ENCODE measurements at places on chromosomes 3 and 15.

GRCh38 chr3:108404368-108404767 lies 106.0 kb downstream of the MYH15 start:
- DNase-seq, result no peak

DNA sequence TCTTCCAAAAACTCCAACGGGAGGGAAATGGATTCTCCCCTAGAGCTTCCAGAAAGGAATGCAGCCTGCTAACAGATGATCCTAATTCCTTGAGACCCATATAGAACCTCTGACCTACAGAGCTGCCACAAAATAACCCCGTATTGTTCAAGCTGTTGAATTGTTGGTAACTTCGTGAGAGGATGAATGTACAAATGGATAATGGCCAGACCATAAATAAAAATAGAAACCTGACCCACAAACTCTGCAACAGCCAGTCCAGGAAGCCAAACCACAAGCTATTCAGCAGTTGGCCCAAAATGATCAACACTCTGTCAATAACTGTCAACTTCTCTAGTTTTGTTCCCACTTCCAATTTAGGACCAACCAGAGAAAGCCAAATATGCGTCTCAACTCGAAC lies 414.0 kb upstream of the ZNF717 start:
- no peak for DNase-seq

DNA sequence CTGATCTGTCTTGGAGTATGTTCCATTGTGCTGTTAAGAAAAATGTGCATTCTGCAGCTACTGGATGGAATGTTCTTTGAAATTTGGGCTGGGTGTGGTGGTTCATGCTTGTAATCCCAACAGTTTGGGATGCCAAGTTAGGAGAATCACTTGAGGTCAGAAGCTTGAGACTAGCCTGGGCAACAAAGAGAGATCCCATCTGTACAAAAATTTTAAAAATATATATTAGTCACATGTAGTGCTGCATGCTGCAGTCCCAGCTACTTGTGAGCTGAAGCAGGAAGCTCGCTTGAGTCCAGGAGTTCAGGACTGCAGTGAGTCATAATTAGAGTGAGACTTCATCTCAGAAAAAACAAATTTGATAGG lies 62.8 kb upstream of the PLSCR4 start:
- DNase-seq, result no peak

GRCh38 chr3:13539671-13540070 lies 9.3 kb upstream of the FBLN2 start:
- no peak for DNase-seq

DNA sequence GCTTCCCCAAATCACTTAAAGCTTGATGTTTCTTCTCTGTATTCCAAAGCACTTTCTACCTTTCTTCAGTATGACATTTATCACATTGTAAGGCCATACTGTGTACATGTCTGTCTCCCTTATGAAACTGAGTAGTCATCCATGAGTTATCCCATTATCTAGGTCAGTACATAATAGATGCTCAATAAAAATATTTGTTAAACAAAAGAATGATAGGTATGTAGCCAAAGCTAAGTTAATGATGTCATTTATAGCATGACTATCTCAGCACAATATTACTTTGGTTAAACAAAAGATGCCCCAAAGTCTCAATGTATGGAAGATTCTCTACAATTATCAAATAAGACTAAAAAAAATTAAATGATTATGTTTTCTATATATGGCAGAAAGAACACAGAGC lies 3.1 kb upstream of the TMCO5A start:
- DNase-seq, result no peak

GRCh38 chr3:185717121-185717520 lies 107.7 kb downstream of the IGF2BP2 start:
- no peak for DNase-seq

- no peak for DNase-seq
Observed at GRCh38 chr3:71997066-71997653, 212.2 kb upstream of the PROK2 start.

- no peak for DNase-seq
Observed at GRCh38 chr15:79190093-79190492, 92.4 kb upstream of the ANKRD34C start.

DNA sequence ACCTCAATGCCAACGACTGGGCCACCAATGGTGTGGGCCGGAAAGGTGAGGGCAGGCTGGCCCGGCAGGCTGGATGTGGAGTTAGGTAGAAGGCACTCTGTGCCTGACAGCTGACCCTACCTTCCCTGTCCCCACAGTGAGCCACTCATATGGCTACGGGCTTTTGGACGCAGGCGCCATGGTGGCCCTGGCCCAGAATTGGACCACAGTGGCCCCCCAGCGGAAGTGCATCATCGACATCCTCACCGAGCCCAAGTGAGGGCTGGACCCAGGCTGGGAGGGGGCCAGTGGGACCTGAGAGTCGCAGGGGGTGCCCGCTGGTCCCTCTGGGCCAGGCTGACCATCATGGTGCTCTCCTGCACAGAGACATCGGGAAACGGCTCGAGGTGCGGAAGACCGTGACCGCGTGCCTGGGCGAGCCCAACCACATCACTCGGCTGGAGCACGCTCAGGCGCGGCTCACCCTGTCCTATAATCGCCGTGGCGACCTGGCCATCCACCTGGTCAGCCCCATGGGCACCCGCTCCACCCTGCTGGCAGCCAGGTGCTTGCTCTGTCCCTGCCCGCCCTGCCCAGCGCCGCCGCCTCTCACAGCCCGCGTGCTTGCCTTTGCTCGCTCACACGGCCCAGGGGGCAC lies 4.5 kb upstream of the FES start:
- no peak for DNase-seq

DNA sequence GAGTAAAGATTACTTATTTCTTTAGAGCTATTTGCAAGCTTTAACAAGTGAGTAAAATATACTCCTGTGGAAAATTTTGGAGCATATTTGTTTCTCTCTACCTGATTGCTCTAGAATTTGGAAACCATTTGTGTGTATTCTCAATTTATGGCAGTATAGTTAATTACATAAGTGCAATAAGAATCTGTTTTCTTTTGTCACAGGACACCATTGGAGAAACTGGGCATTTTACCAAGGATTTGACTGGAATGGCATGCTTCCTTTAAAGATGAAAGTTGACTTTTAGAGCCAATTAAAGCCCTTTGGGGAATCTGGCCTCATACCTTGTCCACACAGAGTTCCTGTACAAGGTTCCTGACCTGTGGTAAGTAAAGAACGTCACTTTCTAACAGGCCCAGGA lies 38.4 kb downstream of the PAQR5 start:
- DNase-seq, result no peak

DNA sequence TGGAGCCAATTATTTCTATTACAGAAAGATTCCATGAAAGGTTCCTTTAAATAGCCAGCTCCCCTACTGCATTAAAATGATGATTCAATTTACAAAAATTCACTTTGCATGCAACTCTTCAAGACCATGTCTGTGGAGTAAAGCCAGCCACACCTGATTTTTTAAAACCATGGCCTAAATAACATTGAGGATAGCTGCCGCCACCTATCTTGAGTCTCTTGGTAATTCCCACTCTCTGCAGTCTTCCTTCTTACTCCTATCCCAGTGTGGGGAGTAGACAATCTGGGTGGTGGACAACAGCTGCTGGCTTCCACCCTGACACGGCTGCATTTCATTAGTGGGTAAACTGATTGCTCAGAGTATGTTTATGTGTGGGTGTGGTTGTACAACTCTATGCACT lies 10.7 kb downstream of the LRTM1 start:
- no peak for DNase-seq

DNA sequence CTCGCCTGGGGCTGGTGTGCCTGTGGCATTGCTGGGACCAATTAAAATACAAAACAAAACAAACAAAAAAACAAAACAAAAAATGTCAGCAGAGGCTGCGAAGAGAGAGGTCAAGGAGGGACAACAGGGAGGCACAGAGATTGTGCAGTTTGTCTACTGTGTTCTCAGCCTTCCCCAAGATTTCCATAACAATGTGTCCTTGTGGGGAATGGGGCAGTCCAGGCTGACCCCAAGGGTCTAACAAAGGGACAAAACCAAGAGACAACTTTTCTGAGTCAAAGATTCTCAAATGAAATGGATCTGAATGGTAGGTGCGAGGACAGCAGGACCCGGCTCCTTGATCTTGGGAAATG lies 46.4 kb upstream of the TRPM1 start:
- no peak for DNase-seq

GRCh38 chr15:91992945-91993344 lies 139.4 kb downstream of the SLCO3A1 start:
- no peak for DNase-seq

DNA sequence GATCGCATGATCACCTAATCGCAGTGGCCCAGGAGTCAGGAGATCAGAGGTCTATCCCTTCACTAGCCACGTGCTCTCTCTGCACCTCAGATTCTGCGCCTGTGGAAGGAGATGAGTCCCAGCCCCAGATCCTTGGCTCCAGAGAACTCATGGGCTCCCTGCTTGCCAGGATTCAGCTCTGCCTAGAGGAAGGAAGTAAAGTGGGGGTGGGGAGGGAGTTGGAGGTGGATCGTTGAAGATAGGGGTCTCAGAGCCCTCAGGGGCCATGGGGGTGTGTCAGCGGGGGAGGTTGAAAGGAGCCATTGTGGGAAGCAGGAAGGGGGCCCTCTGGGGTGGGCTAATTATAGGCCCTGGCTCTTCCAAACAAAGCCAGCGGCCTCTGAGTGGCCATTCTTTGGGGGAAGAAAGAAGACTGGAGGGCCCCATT lies 11.3 kb upstream of the STRA6 start:
- DNase-seq, result no peak

GRCh38 chr3:49661281-49661680 lies 12.9 kb upstream of the APEH start:
- DNase-seq, result no peak

DNA sequence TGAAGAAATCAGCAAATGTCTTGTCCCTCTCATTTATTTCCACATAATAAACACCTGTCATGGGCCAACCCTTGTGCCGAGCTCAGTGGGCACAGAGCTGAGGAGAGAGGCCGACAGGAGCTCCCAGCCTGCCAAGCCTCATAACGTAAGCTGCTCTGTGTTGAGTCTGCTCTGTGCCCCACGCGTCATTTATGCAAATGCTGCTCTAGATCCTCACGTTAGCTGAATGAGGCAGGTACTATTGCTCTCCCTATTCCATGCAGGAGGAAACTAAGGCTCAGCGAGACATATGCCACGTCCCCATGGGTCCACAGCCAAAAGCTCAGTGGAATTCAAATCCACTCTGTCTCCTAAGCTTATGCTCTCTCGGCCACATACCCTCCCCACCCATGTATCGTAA lies 41.5 kb downstream of the EFCAB12 start:
- DNase-seq, result no peak

DNA sequence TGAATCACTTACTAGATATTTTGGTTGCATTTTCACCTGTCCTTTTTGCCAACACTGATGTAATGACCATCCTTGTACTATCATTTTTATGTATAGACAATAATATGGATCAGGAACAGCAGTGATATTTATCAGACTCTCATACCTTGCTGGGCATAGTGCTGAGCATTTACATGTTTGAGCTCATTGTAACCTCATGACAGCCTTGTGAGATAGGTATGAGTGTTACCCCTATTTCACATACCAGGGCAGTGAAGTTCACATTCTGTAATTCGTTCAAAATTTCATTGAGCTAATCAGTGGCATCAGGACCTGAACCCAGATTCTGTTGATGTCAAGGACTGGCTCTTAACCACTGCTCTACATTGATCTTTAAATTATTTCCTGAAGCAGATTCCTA lies 221.5 kb upstream of the TBL1XR1 start:
- no peak for DNase-seq

DNA sequence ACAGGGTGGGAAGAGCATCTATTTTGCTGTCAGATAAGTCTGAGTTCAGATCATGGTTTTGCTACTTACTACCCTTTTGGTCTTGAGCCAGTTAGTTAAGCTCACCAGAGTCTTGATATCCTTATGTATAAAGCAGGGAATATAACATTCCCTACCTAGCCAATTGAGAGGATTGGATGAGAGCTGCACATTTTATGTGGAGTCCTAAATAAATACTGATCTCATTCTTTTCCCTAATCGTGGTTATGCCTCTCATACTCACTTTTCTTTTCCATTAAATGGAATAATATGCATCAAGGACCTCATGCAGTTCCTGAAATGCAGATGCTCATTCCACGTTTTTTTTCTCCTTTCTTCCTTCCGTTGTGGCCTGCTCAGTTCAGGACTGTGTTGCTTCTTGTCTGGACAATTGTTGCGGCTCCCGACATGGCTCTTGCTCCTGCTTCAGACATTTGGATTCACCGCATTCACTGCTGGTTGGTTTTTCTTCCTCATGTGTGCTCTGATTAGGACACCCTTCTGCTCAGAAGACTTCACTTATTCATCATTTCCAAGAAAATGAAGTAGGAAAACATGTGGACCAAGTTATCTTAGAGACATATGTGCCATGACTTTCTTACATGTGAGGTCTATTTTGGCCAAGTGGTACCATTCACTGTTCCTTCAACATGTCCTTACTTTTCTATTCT lies 90.2 kb downstream of the NFKBIZ start:
- no peak for DNase-seq

DNA sequence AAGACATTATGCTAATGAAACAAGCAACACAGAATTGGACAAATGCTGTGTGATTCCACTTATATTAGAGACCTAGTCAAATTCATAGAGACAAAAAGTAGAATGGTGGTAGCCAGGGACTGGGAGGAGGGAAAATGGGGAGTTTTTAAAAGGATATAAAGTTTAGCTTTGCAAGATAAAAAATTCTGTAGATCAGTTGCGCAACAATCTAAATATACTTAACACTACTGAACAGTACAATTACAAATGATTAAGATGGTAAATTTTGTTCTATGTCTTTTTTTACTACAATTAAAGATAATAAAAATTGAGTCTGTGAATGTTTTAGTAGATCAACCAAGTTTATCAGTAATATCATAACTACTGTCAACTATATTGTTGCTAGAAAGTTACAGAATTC lies 340.1 kb upstream of the PDZRN3 start:
- DNase-seq, result no peak

- peak; percentile 23 for DNase-seq
Observed at GRCh38 chr3:18725668-18726407, 300.7 kb upstream of the SATB1 start.

DNA sequence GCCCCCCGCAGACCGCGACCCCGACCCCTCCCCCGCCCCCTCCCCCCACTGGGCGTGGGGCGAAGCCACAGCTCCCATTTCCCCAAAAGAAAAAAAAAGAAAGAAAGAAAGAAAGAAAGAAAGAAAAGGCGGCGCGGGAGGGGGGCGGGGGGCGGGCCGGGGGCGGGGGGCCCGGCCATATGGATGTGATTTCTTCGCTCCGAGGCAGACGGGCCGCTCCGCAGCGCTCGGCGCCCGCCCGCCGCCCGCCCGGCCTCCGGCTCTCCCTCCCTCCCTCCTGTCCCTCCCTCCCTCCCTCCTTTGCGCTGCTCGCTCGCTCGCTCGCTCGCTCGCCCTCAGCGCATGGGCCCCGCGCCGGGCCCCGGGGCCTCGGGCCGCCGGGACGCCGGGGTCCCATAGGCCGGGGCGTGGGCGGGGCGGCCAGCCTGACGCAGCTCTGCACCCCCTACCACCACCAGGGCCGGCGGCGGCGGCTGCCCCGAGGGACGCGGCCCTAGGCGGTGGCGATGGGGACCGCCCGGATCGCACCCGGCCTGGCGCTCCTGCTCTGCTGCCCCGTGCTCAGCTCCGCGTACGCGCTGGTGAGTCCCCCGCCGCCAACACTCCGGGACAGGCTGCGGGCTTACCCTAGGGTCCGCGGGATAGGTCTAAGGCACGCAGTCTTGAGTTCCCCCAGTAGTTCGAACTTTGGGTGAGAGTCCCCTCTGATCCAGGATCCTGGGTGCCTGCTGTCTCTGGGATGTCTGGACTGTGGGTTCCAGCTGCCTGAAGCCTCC lies 5.7 kb downstream of the PTH1R start:
- DNase-seq, result no peak

Measured in activated T-cell treated with anti-CD3 and anti-CD28 coated beads for 4 hours (primary cell).